NCI-H2081 treated with DMSO at 0.1 percent for 48 hours (cell line): ENCODE measurements at places on chromosomes 7 and 10.

DNA sequence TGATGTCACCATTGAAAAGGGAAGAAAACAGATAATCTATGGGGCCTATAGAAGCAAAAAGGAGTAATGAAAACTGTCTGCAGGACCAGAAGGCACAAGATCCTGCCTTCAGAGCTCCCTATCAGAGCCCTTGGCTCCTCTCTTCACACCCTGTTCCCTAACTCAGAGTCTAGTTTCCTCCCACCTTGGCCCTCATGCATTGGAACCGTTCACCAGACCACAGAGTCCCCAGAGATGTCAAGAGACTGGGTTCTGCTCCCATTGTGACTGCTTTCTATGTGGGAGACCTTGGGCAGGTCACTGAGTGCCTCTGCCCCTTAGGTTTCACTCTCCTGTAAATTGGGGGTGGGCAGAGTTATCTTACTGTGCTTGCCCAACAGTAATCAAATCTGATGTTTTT lies 80.1 kb upstream of the RPA3 start:
- DNase-seq = no peak

DNA sequence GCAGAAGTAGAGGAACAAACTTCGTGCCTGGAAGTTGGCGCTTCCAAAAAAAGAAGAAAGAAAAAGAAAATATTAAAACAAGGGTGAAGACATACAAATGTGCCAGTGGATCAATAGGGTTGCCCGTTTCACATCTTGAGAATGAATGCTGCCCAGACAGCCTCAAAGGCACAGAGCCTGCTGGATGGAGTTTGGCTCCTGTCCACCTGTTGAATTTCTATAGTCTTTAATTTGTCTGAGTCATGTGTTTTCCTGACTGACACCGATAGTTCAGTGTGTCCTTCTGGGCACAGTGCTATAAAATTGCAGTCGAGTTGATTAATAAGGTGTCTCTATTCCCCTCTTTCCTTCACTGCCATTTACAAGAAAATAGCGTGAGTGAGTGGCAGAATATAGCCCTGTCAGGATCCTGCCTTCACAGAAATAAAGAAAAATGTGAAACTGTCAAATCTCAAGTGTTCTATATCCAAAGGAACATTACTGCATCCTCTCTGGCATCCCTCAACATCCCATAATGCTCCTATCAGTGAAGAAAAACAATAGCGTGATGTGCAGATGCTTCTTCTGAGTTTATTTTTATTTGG lies 471.3 kb upstream of the AUTS2 start:
- DNase-seq = no peak

DNA sequence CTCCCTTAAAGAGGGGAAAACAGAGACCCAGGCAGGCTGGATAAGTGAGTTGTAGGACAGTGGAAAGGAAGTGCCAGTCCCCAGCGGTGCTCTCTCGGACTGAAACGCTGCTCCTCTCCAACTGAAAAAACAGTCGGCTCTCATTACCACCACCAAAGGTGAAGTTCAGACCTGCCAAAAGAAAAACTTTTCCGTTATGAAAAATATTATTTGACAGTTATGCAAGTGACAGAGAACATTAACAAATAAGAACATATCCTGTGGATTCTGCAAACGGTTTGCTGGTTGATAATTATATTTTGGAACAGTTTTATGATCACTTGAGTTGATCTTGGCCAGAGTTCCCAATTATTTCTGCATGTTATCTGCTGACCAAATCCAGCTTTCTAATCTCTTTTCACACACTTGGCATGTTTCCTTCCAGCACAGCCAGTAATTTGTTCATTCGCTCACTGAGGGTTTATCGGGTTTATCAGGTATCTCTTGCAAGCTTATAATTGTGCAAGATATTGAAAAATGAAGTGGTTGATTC lies 82.6 kb downstream of the PTPRE start:
- DNase-seq = no peak

DNA sequence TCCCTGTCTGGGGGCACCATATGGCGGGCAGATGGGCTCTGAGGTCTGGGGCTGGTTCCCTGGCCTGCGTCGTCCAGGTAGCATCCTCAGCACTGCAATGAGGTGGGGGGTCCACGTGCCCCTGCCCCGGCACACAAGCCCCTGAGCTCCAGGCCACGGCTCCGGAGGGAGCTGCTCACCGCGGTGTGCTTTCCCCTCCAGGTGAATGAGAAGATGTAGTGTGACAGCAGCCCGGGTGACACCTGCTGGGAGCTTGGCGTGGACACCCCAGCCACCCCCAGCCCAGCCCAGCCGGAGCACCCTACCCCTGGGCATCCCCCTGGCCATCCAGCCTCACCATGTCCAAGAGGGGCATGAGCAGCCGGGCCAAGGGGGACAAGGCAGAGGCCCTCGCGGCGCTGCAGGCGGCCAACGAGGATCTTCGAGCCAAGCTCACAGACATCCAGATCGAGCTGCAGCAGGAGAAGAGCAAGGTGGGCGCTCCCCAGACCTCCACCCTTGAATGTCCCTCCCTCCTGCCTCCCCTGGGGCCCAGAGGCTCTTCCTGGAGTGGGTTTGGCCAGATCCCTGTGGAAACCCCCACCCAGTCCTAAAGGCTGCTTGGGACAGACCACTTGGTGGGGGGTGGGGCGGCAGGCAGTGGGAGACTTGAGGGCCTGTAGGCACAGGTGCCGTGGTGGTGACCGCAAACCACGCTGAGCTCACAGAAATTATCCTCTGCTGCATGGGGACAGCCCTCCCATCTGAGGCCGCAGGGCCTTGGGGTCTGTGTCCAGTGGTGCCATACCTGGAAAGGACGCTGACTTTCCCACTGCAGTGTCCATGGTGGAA lies 38.9 kb downstream of the JAKMIP3 start:
- no peak for DNase-seq

DNA sequence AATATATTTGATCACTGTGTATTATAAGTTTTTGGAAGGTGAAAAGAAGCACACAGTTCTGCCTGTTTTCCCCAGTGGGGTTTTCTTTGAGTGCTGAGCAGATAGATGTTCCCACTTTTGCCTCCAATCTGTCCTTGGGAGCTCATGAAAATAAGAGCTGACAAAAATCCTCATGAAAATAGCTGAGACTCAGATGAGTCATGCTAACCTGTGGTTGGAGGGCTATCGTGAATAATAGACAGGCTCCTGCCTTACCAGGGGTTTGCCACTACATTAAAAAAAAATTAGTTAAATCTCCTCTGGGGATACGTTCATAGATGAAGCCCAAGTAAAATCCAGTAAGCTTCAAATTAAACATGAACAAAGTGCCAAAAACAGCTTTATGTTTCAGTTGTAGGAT lies 10.9 kb upstream of the AOAH start:
- no peak for DNase-seq

DNA sequence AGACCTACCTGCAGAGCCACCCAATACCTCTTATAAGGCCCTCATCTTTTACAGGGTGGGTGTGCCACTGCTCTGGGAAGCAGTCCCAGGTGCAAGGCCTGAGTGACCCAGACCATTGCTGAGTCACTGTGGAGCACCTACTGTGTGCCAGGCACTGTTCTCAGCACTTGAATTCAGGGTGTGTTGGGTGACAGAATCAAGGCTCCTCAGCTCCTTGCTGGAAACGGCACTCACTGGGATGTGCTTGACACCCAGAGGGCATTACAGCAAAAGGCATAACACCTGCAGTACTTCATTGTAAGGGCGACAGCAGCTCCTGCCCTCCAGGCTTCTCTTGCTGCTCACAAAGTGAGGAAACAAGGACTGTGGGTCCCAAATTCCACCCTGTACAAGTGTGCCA lies 7.1 kb downstream of the CAMK2B start:
- DNase-seq = no peak

GRCh38 chr7:132580277-132580676 lies 4.0 kb upstream of the PLXNA4 start:
- DNase-seq = no peak
